ENCODE measurements at places on chromosomes 6 and 20.

GRCh38 chr6:154995254-154996015 is at the start of gene TIAM2:
Gene TIAM2 (plus strand): TSS chr6:154995315. CDS start chr6:155129224, 133,909 bp downstream.
- DNase-seq: peak; percentile 61

DNA sequence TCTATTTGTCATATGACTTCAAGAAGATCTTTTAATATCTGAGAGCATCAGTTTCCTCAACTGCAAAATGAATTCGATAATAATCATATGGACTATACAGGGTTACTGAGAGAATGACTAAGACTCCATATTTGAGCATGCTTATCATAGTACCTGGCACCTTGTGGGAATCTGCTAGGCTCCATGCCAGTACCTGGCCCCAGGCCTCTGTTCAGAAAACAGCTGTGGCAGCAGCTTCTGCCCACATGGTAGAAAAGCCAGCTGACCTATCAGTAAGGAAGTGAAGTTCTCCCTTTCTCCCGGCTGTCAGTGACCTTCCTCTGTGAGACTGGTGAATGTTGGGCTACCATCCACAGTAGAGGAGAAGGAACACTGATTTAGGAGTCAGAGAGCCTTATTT is 574.9 kb upstream of the CHD6 start:
- DNase-seq: no peak

GRCh38 chr6:113432521-113433334 is 424.4 kb upstream of the MARCKS start:
- peak; percentile 79 for DNase-seq

DNA sequence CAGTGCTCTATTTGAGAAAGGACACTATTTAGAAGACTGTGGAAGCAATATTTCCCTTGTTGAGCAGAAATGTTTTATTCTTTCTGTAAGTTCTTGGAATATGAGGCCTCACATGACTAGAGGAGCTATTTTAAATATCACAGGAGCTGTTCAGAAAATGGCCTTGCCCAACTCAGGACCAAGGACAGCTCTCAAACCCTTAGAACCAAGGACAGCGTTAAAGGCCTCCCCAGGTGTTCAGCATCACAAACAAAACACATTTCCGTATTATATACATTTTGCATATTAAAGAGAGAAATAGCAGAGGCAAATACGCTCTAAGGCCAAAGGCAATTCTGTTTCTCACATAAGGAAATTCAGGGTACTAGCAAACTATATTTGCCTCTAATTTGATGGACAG is 631.4 kb downstream of the CDH26 start:
- DNase-seq: no peak

GRCh38 chr6:12594530-12594893 is 122.1 kb upstream of the PHACTR1 start:
- no peak for DNase-seq

DNA sequence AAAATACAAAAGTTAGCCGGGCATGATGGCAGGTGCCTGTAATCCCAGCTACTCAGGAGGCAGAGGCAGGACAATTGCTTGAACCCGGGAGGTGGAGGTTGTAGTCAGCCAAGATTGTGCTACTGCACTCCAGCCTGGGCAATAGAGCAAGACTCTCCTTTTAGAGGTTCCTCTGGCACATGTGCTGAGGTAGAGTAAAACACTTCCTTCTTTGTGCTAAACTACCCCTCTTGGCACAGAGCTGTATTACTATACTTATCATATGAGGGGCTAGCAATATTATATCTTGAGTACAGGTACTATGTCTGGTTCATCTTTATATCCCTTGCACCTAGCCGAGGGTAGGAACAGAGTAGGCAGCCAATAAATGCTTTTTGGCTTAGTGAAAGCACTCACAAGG is 40.2 kb upstream of the SAMHD1 start:
- DNase-seq: no peak

DNA sequence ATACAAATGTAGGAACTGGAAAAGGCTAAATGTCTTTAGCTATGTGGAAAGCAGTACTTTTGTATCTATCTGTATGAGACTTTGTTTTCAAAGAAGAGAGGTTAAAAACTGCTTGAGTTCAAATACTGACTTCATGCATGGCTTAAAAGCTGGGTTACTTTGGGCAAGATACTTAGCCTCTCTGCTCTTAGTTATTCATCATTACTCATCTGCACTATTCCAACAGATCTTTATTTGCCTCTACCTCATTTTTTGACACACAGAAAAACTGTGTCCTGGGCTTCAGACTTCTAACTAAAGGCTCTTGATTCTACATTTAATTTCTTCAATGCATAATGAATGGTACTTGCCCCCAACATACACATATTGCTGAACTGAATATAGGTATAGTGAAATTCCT is 114.8 kb downstream of the DST start:
- DNase-seq: no peak

- DNase-seq: no peak
Measured at GRCh38 chr6:166902211-166902755, 54.1 kb downstream of the RNASET2 start.

DNA sequence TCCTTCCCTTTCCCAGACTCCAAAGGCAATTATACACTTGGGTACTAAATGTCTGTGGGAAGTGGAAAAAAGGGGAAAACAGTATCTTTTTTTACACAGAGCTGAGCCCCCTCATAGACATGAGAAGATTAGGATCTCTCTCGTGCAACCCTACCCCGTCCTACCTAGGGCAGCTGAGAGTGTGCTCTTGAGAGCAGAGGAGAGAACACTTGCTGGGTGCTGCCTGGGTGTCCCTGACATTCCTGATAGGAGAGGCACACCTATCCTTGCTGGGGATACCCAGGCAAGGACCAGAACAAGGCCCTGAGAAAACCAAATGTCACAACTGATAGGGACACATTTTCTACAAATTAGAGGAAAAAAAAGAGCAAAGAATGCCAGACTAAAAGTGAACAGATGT is 81.2 kb downstream of the PREP start:
- no peak for DNase-seq

- DNase-seq: peak; percentile 66
Measured at GRCh38 chr6:45327956-45328522, at the start of gene RUNX2. Gene RUNX2 (plus strand): TSS chr6:45328330. CDS start chr6:45328727, 397 bp downstream.

DNA sequence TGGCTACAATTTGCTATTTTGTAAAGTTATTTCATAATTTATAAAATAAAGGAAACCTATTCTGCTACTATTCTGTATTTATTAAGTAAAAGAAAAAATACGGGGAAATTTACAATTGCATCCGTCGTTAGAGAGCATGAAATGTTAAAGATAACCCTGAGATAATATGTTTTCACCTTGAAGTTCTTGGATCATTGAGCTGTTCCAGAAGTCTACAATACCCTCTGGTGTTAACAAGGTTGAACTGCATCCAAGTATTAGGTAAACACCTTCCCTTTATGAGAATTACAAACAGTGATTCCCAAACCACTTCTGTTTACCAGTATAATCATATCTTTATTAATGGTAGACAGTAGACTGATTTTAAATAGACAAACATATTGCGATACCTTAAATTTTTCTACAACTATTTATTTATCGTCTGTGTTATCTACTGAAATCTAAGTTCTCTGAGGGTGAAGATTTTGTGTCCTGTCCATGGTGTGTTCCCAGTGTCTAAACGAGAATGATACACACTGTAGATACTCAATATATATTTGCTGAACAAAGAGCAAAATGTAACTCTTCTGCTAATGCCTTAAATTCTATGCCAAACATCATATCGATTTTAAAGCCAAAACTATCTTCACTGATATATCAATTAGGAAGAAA is 28.2 kb downstream of the TBC1D32 start:
- peak; percentile 47 for DNase-seq

DNA sequence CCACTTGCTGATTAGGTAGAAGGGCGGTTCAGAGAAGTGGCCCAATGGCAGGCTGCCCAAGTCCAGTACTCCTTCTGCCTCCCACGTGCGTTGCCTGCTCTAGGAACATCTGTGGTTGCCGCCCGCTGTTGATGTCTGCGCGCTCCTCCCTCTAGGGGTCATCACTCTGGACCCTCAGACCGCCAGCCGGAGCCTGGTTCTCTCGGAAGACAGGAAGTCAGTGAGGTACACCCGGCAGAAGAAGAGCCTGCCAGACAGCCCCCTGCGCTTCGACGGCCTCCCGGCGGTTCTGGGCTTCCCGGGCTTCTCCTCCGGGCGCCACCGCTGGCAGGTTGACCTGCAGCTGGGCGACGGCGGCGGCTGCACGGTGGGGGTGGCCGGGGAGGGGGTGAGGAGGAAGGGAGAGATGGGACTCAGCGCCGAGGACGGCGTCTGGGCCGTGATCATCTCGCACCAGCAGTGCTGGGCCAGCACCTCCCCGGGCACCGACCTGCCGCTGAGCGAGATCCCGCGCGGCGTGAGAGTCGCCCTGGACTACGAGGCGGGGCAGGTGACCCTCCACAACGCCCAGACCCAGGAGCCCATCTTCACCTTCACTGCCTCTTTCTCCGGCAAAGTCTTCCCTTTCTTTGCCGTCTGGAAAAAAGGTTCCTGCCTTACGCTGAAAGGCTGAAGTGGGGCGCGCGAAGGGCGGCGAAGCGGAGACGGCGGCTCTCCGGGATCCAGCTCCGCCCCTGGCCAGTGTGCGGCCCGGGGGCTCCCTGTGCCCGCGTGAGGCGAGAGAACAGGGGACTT is 8.5 kb downstream of the TRIM15 start:
- peak; percentile 19 for DNase-seq

DNA sequence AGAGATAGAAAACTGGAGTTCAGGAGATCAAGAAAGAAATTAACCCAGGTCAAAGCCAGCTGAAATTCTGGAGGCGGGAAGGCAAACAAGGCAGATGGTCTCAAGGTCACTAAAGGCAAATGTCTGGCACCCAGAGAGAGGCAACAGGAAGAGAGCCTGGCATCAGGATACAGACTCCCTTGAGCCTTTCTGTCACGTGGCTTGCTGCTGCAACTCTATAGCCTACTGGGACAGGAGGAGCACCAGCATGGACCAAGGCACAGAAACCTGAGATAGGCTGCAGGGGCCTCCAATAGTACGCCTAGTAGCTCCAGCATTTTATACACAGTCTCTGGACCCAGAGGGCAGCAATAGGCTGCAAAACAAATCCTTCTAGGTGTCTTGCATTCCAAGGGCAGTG is 75.1 kb downstream of the SEL1L2 start:
- DNase-seq: no peak

GRCh38 chr6:100078509-100078908 is 84.5 kb upstream of the MCHR2 start:
- no peak for DNase-seq

- DNase-seq: no peak
Measured at GRCh38 chr6:43175676-43176422, 4.8 kb downstream of the SRF start.

DNA sequence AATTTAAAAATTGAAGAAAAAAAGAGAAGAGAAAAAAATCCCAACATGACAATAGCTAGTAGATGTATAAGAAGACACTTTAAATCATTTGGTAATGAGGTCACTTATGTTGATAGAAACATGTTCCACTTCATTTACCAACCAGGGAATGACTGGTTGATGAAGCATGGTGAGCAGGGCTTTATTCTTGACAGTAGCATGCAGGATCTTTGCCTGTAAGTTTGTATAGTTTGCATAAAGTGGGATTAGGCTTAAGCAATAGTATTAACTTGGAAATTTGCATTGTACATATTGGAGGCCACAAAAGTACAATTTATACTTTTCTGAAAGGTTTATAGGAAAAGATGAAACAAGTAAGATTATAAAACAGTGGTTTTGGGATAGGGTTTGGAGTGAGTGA is 67.0 kb downstream of the NOX3 start:
- DNase-seq: no peak

DNA sequence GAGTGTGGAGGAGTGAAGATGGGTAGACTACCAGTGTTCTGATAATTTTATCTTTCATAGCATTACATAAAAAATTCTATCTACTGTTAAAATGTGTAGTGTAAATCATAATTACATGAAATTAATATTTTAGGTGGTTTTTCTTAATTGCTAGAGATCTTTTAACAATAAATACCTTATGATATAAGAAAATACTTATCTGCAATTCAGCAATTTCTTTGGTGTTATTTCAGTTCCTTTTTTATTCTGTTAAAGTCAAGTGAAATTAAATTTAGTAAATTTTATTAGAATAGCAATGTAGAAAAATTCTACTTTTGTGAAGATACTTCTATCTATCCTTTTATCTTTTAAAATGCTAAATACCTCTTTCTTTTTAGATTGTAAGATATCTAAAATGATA is 104.3 kb downstream of the IMPG1 start:
- no peak for DNase-seq

GRCh38 chr6:107493158-107494057 is 3.5 kb downstream of the SOBP start:
- peak; percentile 74 for DNase-seq

DNA sequence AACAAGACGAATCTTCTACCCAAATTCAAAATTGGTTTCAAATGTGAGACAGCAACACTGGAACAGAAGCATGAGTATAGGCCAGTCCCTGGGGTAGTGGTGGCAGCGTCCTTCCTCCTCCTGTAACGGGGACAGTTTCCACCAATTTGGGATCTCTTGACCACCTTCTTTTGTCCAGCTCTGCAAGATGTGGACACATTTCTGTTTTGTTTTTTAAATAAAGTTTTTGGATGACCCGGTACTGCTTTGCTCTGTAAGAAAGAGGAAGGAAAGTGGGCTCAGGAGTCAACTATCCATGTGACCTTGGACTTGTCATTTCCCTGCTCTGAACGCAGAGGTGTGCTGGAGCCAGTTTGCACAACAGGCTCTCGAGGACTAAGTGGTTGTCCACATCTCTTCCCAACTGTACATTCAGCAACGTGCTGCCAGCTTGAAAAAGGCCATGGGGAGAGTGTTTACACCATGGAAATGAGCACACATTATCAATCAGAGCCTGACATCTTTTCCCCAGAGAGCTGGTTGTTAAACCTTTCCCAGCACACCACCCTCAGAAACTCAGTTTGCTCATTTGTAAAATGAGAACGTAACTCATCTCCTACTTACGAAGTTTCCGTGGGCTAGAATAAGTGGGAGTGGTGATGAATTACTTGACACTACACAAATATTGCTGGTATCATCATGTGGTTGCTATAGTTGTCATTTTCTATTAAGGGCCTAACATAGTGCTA is 66.5 kb downstream of the ADTRP start:
- no peak for DNase-seq

DNA sequence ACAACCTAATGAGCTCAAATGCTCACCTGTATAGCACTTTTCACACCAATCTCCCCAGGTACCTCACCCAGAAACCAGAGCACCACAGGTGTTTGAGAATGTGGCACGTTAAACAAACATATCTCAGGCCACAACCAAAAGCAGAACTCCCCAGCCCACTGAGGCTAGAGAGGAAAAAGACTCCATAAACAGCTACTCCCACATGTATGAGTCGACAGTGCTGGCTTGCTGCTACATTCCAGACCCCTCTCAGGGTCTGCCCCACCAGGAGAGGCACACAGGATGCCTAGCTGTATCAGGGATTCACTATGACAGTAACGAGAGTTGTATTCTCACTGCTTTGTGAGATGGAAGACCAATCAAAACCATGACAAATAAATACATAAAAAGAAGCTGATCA is 242.6 kb upstream of the ARID1B start:
- no peak for DNase-seq

DNA sequence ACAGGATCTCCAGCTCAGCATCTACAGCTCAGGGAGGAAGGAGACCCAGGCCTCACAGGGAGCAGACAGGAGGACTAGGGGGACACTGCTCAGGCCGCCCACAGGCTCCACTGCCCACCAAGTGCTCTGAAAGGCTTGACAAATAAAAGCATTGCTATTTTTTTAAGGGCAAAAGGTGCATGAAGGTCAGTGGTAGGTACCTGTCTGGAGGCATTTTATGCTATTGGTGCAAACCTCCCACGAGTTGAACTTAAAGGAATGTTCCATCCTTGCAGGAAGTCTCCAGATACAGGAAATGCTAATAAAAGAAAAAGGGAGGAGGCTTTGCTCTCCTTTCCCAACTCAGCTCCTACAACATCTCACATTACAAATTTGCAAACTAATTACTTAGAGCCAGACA is 228.1 kb downstream of the FOXC1 start:
- no peak for DNase-seq
